ENCODE measurements at places on chromosomes 16 and 17. TPM values are rescaled to one million over a fixed set of nuclear protein-coding genes. Genes with fewer than 3 reads are reported as not detected.

- H3K4me3 ChIP-seq, result no peak overlapping the region
- H3K36me3 ChIP-seq, result peaks cover 8% of the 10 kb centered on the region
- no peaks in the 10 kb centered on the region for H3K27me3 ChIP-seq
- H3K4me1 ChIP-seq, result peaks cover 39% of the 10 kb centered on the region
- DNase-seq, result no peak
Observed at GRCh38 chr17:77456271-77456950, 315.6 kb downstream of the SEC14L1 start.

DNA sequence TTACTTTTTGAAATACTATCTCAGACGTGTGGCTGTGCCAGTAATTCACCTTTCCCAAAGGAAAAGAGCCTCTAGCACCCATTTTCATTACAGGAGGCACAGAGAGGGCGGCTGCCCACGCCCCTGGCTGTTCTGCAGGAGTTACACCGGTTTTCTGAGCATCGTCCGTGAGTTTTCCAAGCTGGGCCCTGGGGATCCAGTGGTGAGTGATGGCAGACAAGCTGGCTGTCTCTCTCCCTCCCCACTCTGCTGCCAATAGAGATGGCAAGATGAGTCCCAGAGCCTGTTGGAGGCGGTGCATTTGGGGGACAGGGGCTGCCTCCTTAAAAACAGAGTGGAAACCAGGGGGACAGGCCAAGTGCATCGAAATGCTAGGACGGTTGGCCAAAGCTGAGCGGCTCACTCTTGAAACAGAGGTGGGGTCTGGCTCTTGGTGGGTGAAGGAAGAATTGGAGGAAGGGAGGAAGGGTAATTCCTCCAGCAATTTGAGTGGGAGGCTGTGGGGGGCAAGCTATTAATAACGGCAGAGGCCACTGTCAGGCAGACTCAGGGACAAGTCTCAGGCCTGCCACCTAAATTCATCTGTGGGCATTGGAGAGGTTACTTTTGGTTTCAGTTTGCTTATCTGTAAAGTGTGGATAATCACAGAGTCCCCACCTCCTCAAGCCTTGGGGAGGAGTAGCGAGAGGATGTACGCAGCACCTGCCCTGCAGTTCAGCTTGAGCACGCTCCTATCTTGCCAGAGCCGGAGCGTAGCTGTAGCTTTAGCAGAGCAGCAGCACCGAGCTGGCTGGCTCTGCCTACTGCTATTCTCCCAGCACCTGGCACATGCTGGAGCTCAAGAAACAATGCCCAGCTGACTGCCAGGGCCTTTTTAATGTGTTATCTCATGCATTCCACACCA lies 7.5 kb upstream of the NOS2 start:
- peaks cover 5% of the 10 kb centered on the region for H3K4me1 ChIP-seq
- peaks cover 23% of the 10 kb centered on the region for H3K27me3 ChIP-seq
- no peak for DNase-seq
- no peak overlapping the region for H3K27ac ChIP-seq
- H3K4me3 ChIP-seq, result no peak overlapping the region

DNA sequence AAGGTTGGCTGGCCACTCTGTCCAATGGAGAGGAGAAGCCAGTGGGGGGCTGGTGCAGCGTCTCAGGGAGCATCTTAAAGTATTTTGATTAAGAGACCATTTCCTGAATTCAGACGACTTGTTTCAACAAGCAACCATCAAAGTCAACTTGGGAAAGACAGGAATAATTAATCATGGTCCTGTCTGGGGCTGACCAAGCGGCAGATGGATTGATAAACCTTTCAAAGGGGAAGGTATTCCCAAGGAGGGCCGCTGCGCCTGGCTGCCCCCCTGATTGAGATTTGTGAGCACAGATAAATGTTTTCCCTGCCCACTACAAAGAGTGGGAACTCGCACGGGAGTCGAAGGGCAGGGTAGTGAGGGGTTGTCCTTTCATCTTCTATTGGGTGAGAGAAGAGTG lies 47.5 kb downstream of the HNF1B start:
- H3K27ac ChIP-seq, result no peak overlapping the region
- no peaks in the 10 kb centered on the region for H3K36me3 ChIP-seq
- peaks cover 35% of the 10 kb centered on the region for H3K4me1 ChIP-seq
- no peak overlapping the region for H3K4me3 ChIP-seq
- DNase-seq, result no peak

DNA sequence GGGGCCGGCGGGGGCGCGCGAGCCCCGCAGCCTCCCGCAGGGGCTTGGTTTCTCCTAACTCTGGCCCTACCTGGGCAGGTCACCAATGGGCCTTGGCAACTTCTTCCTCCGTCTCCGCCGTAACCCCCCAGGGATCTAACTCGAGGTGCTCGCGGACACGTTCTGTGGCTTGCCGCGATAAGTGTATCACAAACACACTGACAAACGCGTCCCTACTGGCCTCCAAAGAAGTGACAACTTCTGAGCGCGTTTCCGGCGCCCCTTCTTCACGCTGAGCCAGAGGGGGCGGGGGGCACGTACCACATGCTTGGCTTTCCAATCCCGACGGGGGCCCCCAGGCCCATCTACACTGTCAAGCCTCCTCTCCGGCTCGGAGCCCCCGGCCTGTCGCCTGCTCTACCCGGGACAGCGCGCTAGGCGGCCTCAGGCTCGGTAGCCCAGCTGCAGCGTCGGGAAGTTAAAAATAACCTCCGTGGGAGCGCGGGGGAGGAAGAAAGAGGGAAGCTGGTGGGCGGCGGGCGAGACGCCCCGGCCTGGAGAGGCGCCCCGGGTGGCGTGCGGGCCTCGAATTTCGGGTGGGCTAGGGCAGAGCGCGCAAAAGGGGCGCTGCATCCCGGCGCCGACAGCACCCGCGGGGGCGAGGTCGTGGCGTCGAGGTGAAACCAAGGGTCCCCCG lies 725 bp upstream of the SPHK1 start:
- H3K4me3 ChIP-seq, result peak overlapping the region; percentile 89
- H3K27ac ChIP-seq, result peak overlapping the region; percentile 87
- peaks cover 16% of the 10 kb centered on the region for H3K36me3 ChIP-seq
- no peak for DNase-seq
- H3K27me3 ChIP-seq, result no peaks in the 10 kb centered on the region

- H3K27ac ChIP-seq, result no peak overlapping the region
- H3K36me3 ChIP-seq, result peaks cover 45% of the 10 kb centered on the region
- no peaks in the 10 kb centered on the region for H3K27me3 ChIP-seq
- H3K4me1 ChIP-seq, result peaks cover 24% of the 10 kb centered on the region
Observed at GRCh38 chr17:17144916-17145665, 61.0 kb downstream of the PLD6 start.

DNA sequence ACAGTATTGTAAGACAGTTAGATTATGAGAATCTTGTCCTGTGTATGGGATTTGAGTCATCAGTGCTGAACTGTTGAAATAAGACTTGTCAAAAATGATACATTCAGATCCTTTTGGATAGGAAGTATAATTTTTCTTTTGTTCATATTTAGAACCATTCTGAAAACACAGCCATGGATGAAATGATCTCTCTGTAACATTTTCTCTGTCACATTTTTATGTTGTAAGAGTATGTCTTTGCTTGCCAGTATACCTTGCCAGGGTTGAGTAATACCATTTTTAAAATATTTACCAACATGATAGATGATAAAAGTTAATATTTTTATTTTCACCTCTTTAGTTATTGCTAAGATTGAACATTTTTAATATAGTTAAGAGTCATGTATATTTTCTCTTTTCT lies 45.0 kb downstream of the NSRP1 start:
- no peak overlapping the region for H3K4me3 ChIP-seq
- peaks cover 4% of the 10 kb centered on the region for H3K36me3 ChIP-seq
- no peaks in the 10 kb centered on the region for H3K4me1 ChIP-seq
- H3K27ac ChIP-seq, result no peak overlapping the region
- H3K27me3 ChIP-seq, result no peaks in the 10 kb centered on the region
- no peak for DNase-seq

DNA sequence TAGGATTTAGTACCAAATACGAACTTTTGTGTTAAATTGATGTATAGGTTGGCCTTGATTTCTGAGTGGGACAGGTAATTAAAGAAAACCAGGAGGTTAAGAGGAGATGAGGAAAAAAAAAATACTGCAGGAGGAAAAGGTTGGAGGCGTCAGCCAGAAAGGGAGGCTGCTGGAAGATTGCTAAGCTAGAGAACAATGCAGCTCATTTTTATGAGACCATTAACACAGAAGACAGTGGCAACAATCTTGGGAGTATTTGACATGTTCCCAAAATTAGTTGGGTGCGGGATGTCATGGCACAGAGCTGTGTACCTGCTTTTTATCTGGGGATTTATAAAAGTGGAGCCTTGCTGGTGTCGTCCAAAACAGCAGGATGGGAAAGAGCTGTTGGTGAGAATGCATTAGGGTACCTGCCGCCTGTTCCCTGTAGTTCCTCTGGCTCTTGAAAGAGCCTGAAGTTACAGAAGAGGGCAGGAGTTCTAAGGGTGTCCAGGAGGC lies 229.3 kb downstream of the RBFOX1 start:
- H3K4me1 ChIP-seq, result no peaks in the 10 kb centered on the region
- H3K27me3 ChIP-seq, result no peaks in the 10 kb centered on the region
- no peak overlapping the region for H3K27ac ChIP-seq
- no peaks in the 10 kb centered on the region for H3K36me3 ChIP-seq

DNA sequence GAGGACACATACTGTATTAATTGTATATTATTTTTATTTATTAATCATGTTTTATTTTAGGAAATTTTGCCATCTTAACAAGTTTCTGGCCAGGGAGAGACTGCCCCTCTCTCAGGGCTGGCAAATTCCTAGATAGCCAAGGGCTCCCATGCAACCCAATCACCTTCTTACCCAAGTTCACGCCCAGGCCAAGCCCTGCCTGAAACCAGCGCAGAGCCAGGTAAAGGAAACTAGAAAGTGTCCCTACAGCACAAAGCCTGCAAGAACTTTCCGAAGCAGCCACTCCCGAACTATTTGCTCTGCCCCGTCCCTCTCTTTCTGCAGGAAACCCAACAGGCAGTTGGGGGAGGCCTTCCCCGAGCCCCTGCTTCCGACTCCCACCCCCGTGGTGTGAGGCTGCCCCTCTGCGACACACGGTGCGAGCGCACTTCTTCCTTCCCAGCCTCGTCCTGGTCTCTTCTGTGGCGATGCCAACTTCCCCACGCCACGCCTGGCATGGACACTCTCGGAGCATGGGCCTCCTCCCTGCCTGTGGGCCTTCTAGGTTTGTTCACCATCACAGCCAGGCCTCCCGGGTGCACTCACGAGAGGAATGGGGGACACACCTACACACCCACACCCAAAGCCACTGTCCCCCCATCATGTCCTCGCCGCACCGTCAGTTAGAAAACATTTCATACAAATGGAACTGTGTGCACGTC lies 100.4 kb downstream of the ZNF778 start:
- no peak for DNase-seq
- peaks cover 21% of the 10 kb centered on the region for H3K36me3 ChIP-seq
- H3K27ac ChIP-seq, result peak overlapping the region; percentile 65
- peaks cover 90% of the 10 kb centered on the region for H3K4me1 ChIP-seq

GRCh38 chr16:88613911-88614817 lies 24.2 kb upstream of the IL17C start:
- no peaks in the 10 kb centered on the region for H3K27me3 ChIP-seq
- H3K4me1 ChIP-seq, result no peaks in the 10 kb centered on the region
- H3K36me3 ChIP-seq, result peaks cover 17% of the 10 kb centered on the region
- no peak for DNase-seq
- no peak overlapping the region for H3K4me3 ChIP-seq

DNA sequence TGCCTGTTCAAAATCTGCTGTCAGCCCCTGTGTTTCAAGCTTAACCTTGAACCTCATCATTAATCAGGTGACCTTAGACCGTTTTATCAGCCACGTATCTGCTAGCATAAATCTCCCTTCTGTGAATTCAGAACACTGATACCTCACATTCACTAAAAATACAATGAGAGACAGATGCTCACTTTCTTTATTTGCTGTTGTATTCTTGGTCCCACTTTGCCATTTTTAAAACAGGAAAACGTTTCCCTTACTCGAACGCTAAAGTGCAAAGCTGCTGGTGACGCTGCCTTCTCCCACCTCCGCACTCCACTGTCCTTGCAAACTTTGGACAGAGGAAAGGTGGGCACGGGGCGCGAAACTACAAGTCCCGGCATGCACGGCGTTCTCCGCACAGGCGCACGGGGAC lies 220 bp upstream of the ARHGAP44 start:
- peaks cover 5% of the 10 kb centered on the region for H3K4me1 ChIP-seq
- H3K27ac ChIP-seq, result no peak overlapping the region
- H3K27me3 ChIP-seq, result no peaks in the 10 kb centered on the region
- no peak for DNase-seq

DNA sequence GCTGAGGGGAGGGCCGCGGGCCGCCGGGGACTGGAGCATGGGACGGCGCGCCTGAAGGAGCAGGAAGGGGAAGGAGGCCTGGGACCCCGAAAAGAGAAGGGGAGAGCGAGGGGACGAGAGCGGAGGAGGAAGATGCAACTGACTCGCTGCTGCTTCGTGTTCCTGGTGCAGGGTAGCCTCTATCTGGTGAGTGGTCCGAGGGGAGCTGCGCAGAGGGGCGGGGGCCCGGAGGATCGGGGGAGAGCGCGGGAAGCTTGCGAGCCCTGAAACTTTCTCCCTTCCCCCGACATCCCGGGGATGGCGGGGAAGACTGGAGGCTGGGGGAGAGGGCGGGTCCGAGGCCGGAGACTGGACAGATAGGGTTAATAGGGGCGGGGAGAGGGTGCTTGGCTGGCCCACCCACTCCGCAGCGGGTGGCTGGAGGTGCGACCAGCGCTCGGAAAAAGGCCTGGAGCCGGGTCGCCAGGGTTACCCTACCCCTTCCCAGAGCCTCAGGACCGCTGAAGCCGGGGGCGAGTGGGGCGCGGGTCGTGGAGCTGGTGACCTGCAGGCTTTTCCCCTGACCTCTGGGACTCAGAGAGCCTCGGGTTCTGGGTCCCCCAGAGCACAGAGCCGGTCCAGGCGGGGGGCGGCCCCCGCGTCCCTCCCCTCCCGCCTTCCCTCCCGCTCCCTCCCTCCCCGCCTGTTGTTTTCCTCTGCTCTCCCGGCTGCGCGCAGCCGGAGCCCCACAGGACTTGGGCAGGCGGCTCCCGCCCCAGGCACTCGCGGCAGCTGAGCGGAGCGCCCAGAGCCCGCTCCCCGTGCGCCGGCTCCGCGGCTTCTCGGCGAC lies 631 bp downstream of the NXPH3 start:
- no peaks in the 10 kb centered on the region for H3K36me3 ChIP-seq
- H3K27ac ChIP-seq, result no peak overlapping the region
- peaks cover 39% of the 10 kb centered on the region for H3K27me3 ChIP-seq
- no peak for DNase-seq
- H3K4me3 ChIP-seq, result peak overlapping the region; percentile 46

The PERCC1 gene
- not detected for polyA plus RNA-seq

The SKAP1 gene
- 0.09 TPM for polyA plus RNA-seq

The FDXR gene
- 12.0 TPM for polyA plus RNA-seq

The TBC1D3 gene
- polyA plus RNA-seq, result not detected

The KRT36 gene
- not detected for polyA plus RNA-seq
